Activated CD4-positive, alpha-beta T cell treated with anti-CD3 and anti-CD28 coated beads, Interleukin-2, amount 50 U/mL, for 24 hours (primary cell): ENCODE measurements at places on chromosomes 11 and 22.

DNA sequence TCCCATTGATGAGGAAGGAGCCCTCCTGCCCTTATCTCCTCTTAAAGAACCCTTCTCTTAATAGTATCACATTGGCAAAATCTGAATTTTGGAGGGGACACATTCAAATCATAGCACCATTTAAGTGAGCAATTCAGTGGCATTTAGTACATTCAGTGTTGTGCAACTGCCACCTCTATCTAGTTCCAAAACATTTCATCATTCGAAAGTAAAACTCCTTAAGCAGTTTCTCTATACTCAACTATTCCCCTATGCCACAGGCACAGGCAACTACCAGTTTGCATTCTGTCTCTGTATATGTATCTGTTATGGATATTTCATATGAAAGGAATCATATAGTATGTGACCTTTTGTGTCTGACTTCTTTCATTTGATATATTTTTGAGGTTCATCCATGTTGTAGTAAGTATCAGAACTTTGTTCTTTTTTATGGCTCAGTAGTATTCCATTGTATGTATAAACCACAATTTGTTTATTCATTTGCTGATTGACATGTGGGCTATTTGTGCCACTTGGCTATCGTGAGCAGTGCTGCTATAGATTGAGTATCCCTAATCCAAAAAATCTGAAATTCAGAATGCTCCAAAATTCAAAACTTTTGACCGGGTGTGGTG is 22.9 kb downstream of the FAR1 start:
- DNase-seq: no peak

DNA sequence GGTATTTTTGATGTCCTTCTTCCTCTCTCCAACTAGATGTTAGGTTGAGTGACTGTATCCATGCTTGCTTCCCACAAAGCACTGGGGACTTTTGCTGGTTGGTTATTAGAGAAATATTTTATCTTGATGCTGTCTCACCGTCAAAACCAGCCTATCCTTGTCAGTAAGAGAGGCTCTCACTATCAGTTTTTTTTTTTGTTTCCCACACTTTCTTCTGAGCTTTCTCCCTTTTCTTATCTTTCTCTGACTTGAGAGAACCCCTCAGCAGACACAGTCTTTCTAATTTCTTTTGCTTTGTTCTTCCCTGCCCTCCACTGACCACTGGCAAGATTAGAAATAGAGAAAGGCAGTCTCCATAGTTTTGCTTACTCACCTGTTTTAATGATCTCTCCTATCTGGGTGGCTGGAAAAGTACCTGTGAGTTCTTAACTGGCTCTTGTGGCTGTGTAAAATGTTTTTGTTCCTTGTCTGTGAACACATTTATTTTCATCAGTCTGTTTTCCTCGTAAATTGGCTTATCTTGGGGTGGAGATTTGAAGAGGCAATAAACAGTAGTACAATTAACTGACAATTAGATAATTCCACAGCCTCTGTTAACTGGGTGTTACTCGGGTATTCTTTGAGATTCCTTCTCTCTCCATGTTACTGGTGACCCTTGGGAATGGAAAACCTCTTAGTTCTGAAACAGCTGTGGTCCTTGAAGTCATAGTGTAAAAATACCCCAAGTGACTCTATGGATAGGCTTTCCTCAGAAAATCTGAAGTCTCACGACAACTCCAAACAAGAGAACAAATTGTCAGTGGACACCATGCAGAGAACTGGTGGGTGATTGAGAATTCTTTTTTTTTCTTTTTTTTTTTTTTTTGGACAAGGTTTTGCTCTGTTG is at the start of gene NXPE1:
TSS of gene NXPE1 (minus strand) at position 457 of the 886 bp plus-strand sequence. CDS start 8,680 bp downstream, outside the sequence.
- no peak for DNase-seq

GRCh38 chr11:119445379-119445778 is 22.4 kb upstream of the THY1 start:
- no peak for DNase-seq

DNA sequence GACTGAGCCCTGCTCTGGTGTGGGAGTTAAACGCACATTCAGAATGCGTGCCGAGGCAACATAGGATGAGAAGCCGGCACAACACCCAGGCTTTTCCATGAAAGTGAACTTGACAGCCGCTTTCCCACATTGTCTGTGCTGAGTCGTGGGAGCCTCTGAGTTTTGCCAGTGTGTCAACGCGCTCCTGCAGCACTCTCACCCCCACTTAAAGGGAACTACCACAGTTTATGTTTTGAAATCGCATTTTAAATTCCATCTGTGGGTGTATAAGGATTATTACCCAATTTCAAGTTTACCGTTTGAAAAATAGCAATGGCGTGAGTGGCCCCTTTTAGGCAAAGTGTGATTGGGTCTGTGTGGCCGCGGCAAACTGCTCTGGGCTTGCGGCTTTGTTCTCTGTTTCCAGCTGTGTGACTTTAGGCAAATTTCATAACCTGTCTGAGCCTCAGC is 81.5 kb downstream of the FBLN1 start:
- DNase-seq: no peak

GRCh38 chr11:13249177-13249576 is 28.4 kb upstream of the BMAL1 start:
- DNase-seq: no peak

GRCh38 chr11:59186130-59186594 is 14.2 kb downstream of the DTX4 start:
- no peak for DNase-seq

DNA sequence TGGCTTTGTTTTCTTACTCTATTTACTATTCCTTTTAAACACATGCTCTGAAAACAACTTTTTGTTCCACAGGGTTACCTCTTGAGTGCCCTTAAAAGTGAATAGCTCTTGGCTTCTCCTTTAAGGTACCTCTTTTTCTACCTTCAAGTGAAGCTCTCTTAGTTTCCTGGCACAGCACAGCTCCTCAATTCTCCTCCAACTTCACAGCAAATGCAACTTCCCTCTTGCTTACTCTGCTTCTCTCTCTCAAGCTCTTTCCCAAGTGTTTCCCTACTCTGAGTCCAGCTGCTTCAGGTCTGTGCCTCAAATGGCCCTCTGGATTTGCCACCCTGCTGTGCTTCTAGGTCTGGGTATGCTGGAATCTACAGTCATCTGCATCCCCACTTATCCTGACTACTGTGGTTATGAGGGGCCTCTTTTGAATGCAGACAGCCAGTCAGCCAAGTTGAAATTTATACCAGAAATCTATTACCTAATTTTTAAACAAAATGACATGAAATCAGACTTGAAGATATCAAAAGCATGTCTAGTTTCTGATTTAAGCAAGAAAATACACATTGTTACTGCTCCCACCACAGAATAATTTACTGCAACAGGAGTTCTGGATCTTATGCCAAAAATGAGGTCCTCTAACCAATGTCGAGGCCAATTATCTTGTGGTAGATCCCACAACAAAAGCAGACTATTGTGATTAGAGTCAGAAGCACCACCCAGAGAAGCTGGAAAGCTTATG is 371.1 kb downstream of the SOX6 start:
- DNase-seq: no peak

- no peak for DNase-seq
Observed at GRCh38 chr11:68215524-68216170, 2.6 kb upstream of the KMT5B start.

- no peak for DNase-seq
Observed at GRCh38 chr11:72741849-72742512, 10.2 kb downstream of the ARAP1 start.

GRCh38 chr11:87859636-87860035 is 315.6 kb downstream of the RAB38 start:
- DNase-seq: no peak

GRCh38 chr11:66493130-66493529 is 12.9 kb downstream of the DPP3 start:
- DNase-seq: no peak

DNA sequence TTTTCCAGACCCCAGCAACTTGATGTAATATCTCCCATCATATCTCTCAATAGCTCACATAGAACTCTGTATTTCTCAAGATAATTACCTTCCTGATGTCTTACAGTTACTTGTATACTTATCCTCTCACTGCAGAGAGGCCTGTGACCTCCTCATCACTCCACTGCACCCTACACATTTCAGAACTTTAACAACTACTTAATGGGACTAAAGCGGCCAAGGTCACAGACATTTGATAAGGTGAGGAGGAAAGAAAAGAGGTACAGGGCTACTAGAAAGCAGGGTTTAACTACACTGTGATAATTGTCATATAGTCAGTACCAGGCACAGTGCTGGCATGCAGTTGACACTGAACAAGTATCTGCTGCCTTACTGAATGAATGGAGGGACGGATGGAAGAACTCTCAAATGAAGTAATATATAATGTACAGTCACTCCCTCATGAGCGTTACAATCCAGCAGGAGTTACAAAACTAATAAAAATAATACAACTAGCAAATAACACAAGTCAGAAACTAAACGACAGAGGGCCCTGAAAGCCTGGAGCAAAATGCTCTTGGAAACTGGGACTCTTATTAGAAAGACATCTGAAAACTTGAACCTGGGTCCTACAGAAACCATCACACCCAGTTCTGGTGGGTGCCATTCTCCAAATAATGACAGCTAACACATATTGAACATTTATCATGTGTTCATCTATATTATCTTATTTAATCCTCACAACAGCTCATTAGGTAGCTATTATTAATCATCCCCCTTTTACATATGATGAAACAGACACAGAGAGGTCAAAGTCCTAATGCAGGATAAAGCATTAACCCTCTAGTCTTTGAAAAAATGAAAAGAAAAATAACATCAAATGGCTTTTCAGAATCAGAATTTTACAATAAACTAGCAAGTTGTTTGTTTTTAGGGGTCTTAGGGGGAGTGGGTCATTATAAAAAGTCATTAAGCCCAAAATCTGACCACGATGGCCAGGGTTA is 14.3 kb downstream of the PI4KA start:
- no peak for DNase-seq

- no peak for DNase-seq
Observed at GRCh38 chr11:78520230-78520629, 54.4 kb downstream of the NARS2 start.

DNA sequence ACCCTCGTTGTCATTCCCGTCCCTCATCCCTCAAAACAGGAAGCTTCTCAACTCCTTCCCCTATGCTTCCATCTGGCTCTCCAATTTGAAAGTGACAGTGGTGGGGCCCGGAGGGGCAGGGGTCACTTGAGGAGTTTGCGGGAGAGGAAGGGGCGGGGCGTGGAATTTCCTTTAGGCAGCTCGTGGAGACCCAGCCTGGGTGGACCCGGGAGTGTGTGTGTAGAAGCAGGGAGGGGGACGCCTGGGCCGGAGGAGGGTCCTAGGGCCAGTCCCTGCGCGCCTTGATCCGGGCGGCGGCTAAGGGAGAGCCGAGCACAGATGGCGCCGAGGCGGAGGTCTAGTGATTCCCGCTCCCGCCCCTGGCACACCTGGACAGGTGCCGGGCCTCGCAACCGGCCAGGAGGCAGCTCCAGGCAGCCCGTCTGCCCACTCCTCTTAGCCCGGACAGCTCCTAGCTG is 7.8 kb upstream of the PAX6 start:
- DNase-seq: no peak

DNA sequence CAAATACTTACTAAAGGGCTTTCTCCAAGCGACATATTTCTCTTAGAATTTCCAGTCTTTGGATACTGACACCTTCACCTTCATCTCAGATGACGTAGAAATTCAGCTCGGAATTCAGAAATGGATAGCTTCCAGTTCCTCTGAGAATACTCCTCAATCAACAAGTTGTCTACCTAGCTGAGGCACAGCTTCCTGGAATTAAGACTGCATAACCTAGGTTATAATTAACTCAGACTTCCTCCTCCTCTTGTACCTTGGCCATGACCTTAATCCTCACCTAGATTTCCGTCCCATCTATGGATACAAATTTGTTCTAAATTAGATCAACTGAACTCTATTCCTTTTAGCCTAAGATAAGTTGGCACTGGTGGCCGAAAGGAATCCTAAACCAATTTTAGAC is 17.4 kb downstream of the ATP5MG start:
- no peak for DNase-seq

DNA sequence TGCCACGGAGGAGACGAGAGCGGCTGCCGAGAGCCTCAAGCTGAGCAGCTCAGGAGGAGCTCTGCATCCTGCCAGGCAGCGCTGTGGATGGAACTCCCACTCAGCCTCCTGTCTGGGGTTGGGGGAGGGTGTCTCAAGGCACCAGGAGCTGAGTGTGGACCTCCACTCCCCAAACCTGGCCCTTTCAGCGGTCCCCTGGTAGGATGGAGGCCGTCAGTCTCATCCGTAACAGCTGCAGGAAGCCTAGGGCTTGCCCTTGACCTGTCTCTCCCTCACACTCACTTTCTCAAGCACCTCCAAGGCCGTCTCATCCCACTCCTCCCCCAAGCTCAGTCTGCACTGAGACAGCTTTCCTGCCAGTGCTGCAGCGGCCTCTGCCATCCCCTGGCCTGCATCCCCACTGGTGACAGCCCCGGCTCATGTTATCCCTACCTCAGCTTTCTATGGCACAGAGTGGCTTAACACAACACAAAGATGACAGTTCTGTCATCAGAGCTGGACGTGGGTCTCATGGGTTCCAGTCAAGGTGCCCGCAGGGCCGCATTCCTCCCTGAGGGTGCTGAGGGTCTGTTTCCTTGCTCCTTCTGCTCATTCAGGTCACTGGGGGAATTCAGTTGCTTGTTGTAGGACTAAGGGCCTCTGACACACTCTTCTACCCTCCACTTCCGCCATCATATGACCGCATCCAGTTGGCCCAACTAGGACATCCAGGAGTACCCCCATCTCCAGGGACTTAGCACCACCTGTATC is 341.9 kb upstream of the B3GAT1 start:
- DNase-seq: no peak

GRCh38 chr11:132504501-132505041 is 1027.7 kb downstream of the OPCML start:
- no peak for DNase-seq

DNA sequence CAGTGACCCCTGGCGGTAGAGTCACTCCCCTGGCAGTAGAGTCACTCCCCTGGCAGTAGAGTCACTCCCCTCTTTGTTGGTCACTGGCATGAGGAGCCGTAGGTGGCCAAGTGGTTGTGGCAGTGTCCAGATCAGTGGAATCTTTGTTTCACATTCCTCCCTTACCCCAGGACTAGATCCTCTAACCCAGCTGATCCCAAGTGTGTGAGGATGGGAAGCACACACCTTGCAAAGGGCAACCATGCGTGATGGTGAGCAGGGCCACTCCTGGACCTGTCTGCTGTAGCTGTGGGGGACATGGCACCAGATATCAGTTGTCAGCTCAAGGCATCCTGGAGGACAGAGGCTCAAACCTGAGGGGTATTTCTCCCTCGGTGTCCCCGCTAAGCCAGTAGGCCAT is 37.8 kb downstream of the OSBP2 start:
- DNase-seq: no peak

GRCh38 chr11:10400856-10401255 is 54.2 kb upstream of the AMPD3 start:
- DNase-seq: no peak

DNA sequence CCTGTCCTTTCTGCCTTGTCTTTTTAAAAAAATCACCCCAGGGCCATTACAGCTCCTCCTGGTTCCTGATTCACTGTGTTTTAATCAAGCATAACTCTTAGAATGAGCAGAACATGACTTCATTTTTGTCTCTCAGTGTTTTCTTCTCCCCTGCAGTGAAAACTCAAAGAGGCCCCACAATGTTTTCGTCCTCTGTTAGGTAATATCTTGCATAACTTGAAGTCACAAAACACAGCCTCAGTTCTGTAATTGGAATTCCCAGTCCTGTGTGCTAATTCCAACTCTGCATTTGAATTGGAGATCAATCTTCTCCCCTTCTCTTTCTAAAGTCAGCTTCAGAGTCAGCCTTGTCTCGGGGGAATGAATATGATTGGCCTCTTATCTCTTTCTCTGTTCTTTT is 186.5 kb upstream of the NAV2 start:
- DNase-seq: no peak
